ENCODE measurements at places on chromosomes 7 and 10.

DNA sequence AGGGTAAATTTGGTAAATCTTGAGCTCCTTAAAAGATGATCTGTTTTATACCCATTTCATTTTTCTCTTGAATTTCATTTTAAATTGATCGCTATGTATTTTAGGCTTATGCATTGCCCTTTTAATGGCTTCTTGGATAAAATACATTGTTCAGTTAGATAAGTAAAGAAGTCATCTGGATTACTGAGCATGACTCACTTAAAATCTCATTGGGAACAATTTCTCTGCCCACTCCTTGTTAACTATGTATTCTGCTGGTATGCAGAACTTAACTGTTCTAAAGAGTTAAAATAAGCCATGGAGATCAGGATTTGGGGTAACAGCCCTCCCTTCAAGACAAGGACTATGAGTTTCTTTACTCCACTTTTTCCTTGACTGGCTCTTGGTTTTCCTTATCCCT lies 134.2 kb downstream of the SND1 start:
- DNase-seq = no peak

DNA sequence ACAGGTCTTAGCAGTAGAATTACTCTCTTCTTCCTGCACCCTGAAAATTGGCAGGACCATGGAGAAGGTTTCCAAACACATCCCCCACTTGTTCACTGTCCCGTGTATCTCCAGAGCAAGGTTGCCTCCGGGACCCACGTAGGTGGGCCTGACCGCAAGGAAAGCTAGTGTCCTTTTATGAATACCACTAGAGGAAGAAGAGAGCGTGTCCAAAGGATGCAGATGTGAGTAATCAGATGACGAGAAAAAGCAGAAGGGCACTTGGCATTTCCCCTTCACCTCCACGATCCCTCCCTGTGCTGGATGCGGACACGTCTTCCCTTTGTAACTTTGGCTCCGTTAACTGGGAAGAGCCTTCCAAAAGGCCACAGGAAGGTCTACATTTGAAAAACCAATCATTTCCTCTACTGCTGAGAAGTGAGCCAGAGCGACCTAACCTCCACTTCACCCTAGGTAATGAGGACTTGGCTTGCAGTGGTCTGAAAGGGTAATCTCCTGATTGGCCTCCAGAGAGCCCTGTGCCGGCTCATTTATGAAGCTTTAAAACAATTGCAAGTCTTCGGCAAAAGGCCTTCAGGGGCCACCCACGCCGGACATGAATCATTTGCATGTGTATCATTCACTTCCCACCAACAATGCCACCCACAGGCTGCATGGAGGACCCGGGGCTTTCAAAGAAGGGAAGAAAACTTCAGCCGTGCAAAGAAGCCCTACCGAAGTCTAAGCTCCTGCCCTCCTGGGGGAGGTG lies 55.4 kb downstream of the LYZL1 start:
- DNase-seq = no peak

DNA sequence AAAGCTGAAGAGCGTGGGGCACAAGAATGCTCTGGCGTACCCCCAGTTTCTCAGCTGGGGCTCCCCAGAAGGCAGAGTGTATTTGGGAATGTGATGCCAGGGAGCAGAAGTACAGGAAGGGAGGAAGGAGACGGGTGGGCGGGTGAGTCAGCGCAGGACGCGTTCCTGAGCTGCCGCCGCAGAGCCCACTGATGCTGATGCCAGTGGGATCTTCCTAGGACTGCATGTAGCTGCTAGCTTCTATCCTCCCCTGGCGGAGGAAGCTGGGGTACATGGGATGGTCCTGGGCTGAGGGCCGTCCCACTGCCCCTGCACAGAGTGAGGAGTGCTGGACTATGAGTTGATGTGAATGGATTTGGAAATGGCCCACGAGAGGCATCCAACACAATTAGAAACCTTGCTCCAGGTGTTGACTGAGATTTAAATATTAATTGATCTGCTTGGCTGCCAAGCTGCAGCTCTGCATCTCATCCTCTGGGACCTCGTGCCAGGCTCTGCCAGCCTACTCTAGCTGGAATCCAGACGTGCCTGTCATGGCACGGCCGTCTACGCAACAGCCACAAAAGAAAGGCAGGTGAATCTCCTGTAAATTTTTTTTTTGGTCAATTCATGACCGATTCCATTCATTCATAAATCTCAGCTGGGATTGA lies 66.2 kb upstream of the RHEB start:
- DNase-seq = no peak

- no peak for DNase-seq
Measured at GRCh38 chr7:96183163-96183670, 138.7 kb downstream of the SLC25A13 start.

- DNase-seq = no peak
Measured at GRCh38 chr10:99555371-99555770, 22.6 kb downstream of the NKX2-3 start.

- DNase-seq = peak; percentile 90
Measured at GRCh38 chr10:87053111-87053510, 33.0 kb downstream of the FAM25A start.
